Activated CD4-positive, alpha-beta memory T cell treated with anti-CD3 and anti-CD28 coated beads for 36 hours (primary cell): ENCODE measurements at places on chromosomes 16 and 17. TPM values are rescaled to one million over a fixed set of nuclear protein-coding genes. Genes with fewer than 3 reads are reported as not detected.

DNA sequence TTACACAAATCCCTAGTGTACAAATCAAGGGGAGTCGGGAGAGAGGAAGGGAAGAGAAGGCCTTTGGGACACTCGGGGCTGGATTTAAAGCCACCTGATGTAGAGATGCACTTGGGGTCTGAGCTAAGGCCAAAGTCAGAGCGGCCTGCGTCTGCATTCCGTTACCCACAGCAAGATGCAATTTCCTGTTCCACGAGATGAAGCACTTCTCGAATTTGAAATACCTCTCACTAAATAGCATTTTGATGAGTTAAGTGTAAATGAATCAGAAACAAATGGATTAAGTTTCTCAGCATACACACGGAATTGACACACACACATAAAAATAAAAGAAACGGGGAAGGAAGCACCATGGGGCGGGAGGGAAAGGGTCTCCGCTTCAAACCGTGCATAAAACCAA is 386.0 kb downstream of the SOX9 start:
- H3K4me3 ChIP-seq: no peak overlapping the region
- no peak for DNase-seq
- no peak overlapping the region for H3K27ac ChIP-seq
- no peaks in the 10 kb centered on the region for H3K36me3 ChIP-seq

DNA sequence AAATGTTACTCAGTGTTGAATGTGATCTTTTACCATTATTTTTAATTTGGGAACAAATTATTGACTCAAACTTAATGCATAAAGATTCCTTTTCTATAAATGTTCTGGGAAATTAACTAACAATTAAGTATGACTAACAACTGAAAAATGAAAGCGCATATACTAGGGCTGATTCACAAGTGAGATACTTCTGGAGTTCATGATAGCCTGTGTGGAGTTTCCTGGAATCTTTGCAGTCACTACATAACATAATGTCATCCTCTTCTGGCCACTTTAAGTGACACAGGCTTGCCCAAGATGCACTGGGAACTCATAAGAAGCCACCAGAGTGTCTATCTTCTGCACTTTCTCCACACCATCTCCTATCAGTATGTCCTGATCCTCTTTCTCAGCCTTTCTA is 450.3 kb upstream of the CDH11 start:
- no peaks in the 10 kb centered on the region for H3K4me1 ChIP-seq
- H3K4me3 ChIP-seq: no peak overlapping the region
- H3K27me3 ChIP-seq: no peaks in the 10 kb centered on the region
- no peak for DNase-seq
- no peak overlapping the region for H3K27ac ChIP-seq

GRCh38 chr16:57383276-57384247 is 11.3 kb downstream of the CX3CL1 start:
- no peak overlapping the region for H3K27ac ChIP-seq
- no peaks in the 10 kb centered on the region for H3K27me3 ChIP-seq
- H3K4me1 ChIP-seq: peaks cover 5% of the 10 kb centered on the region
- no peak for DNase-seq
- no peak overlapping the region for H3K4me3 ChIP-seq

GRCh38 chr17:65750166-65750565 is 188.7 kb upstream of the AXIN2 start:
- peaks cover 24% of the 10 kb centered on the region for H3K4me1 ChIP-seq

CTRB1 gene
- total RNA-seq: not detected

GRCh38 chr16:86732621-86733295 is 154.4 kb downstream of the FOXL1 start:
- peaks cover 31% of the 10 kb centered on the region for H3K27me3 ChIP-seq
- DNase-seq: no peak
- H3K36me3 ChIP-seq: no peaks in the 10 kb centered on the region
- H3K4me1 ChIP-seq: no peaks in the 10 kb centered on the region

DNA sequence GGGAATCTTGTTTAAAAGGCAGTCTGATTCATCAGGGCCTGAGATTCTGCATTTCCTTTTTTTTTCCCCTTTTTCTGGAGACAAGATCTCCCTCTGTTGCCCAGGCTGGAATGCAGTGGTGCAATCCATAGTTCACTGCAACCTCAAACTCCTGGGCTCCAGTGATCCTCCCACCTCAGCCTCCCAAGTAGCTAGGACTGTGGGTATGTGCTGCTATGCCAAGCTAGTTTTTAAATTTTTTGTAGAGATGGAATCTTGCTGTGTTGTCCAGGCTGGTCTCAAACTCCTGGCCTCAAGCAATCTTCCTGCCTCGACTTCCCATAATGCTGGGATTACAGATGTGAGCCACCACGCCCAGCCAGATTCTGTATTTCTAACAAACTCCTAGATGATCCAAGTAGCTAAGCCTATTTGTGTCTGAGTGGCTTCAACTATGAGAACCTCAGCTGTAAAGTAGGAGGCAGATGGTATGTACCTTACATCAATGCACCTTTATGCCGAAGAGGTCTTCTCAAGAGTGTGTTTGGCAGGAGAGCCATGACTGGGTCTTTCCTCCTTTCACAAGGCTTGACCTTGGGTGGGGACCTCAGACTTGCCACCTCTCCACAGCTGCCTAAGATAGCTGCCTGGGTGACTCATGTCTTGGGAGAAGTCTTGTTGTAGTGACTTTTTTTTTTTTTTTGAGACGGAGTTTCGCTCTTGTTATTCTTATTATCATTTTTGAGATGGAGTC is 10.9 kb downstream of the LDAF1 start:
- no peak overlapping the region for H3K4me3 ChIP-seq
- no peak overlapping the region for H3K27ac ChIP-seq
- no peak for DNase-seq
- no peaks in the 10 kb centered on the region for H3K27me3 ChIP-seq
- H3K4me1 ChIP-seq: peaks cover 3% of the 10 kb centered on the region

- DNase-seq: no peak
- H3K4me3 ChIP-seq: no peak overlapping the region
- H3K4me1 ChIP-seq: no peaks in the 10 kb centered on the region
- no peaks in the 10 kb centered on the region for H3K36me3 ChIP-seq
These were observed 25.6 kb upstream of the CRISPLD2 start for GRCh38 chr16:84794186-84794585.

DNA sequence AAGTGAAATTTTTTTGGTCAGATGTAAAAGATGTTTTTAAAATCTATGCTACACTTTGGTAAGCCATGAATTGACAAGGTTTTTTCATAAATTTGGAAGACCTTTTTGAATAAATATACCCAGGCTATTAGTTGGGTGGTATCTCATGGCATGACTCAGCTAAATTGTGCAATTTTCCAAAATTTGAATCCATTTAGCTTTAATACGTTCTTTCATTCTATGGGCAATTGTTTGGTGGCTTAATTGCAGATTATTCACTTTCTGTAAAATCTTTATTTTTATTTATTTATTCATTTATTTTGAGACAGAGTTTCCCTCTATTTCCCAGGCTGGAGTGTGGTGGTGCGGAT is 82.8 kb upstream of the TNRC6A start:
- no peak for DNase-seq
- peaks cover 4% of the 10 kb centered on the region for H3K27me3 ChIP-seq
- no peak overlapping the region for H3K27ac ChIP-seq
- no peak overlapping the region for H3K4me3 ChIP-seq

- H3K36me3 ChIP-seq: peaks cover 10% of the 10 kb centered on the region
- no peaks in the 10 kb centered on the region for H3K27me3 ChIP-seq
- H3K27ac ChIP-seq: no peak overlapping the region
- DNase-seq: no peak
These were observed 573 bp upstream of the CDK10 start for GRCh38 chr16:89685916-89686315.

GRCh38 chr16:52141871-52142270 is 405.1 kb downstream of the TOX3 start:
- no peak overlapping the region for H3K27ac ChIP-seq
- H3K27me3 ChIP-seq: no peaks in the 10 kb centered on the region
- H3K4me3 ChIP-seq: no peak overlapping the region
- peaks cover 2% of the 10 kb centered on the region for H3K36me3 ChIP-seq
- H3K4me1 ChIP-seq: no peaks in the 10 kb centered on the region
- no peak for DNase-seq

DNA sequence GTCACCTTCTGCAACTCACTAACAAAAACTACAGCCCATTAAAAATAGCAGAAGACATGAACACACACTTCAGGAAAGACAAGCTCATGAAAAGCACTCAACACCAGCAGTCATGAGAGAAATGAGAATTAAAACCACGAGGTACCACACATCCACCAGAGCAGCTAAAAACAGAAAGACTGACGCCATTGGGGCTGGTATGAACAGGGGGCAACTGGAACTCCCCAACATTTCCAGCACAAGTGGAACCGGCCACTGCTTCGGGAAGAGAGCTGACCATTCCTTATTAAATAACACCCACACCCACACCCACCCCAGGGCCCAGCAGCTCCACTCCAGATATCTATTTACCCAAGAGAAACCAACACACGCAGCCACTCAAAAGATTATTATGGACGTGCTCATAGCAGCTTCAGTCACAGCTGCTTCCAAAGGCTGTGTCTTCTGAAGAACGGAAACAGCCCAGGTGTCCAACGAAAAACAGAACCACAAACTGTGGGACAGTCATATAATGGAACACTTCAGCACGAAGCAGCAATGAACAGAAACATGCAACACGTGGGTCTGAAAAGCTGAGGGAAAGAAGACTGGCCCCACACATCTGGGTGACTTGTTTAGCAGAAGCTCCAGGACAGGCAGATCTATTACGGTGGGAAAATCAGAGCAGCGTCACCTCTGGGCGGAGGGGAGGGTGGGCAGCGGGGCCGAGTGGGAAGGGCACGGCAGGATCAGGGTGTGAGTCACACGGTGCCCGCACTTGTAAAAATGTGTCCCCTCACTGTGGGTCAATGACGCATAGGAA is 41.1 kb downstream of the KLHDC4 start:
- no peak overlapping the region for H3K4me3 ChIP-seq
- no peak for DNase-seq
- no peaks in the 10 kb centered on the region for H3K27me3 ChIP-seq
- no peaks in the 10 kb centered on the region for H3K4me1 ChIP-seq

SCN4A gene
- 0.75 TPM for total RNA-seq

- H3K4me1 ChIP-seq: no peaks in the 10 kb centered on the region
- DNase-seq: no peak
- peaks cover 44% of the 10 kb centered on the region for H3K27me3 ChIP-seq
- no peak overlapping the region for H3K27ac ChIP-seq
- no peak overlapping the region for H3K4me3 ChIP-seq
These were observed 22.4 kb downstream of the NECAB2 start for GRCh38 chr16:83990492-83990891.

DNA sequence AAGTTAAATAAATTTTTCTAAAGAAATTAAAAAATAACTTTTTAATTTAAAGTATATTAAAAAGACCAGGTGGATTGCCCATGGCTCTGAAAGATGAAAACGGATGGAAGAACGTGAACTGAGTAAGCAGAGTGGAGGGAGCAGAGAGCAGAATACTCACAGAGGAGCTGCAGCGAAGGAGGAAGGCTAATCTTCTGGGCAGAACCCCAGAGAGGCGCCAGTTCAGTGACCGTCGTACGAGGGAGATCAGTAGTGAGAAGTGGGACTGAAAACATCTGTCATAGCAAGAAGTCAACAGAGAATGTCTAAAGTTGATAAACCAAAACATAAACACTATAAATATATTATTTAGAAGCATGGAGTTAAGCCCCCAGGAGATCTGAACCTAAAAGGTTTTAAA is 34.9 kb downstream of the UBE2G1 start:
- no peaks in the 10 kb centered on the region for H3K27me3 ChIP-seq
- H3K4me1 ChIP-seq: peaks cover 57% of the 10 kb centered on the region
- peaks cover 11% of the 10 kb centered on the region for H3K36me3 ChIP-seq
- no peak overlapping the region for H3K4me3 ChIP-seq
- H3K27ac ChIP-seq: no peak overlapping the region
- no peak for DNase-seq

ZFP3 gene
- 1.8 TPM for total RNA-seq

GRCh38 chr17:77774182-77774581 is 184.3 kb upstream of the TNRC6C start:
- H3K27me3 ChIP-seq: no peaks in the 10 kb centered on the region
- no peaks in the 10 kb centered on the region for H3K36me3 ChIP-seq
- no peak for DNase-seq
- H3K27ac ChIP-seq: no peak overlapping the region

MRPS7 gene
- total RNA-seq: 72.9 TPM
